ENCODE measurements at places on chromosomes 1 and 21.
A peak's percentile ranks its signal among the peaks of the same experiment; 100 is the strongest.

- no peak for DNase-seq
Measured at GRCh38 chr1:158353303-158354075, at the start of gene CD1E. Gene CD1E, plus strand, starts transcription at chr1:158353894. Its CDS starts 95 bp downstream, at chr1:158353989.

DNA sequence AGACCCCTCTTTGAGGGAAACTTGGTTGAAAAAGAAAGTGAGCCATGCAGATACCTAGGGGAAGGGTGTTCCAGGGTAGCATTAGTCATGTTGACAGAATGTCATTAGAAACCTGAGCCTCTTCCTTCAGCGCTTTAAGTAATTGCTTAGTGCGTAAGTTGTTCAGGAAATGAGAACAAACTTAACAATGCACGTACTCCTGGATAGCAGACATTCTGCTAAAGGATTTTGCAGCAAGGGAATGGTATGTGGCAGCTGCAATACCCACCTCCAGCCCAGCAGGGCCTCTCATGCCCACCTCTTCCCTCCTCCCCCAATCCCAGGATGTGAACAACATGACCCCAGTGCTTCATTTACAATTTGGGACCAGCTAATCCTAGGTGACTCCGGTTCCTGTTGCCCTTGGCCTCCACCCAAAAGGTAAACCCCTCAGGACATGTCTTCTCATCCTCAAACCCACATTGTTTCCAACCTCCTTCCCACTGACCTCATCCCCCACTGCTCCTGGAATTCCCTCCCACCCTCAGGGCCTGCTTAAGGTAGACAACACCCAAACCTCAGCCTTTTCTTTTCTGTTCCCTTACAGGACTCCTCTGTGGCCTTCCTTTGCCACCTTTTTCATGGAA is 98.0 kb upstream of the BCAR3 start:
- DNase-seq = no peak

GRCh38 chr1:185846672-185847444 is 112.7 kb downstream of the HMCN1 start:
- no peak for DNase-seq

DNA sequence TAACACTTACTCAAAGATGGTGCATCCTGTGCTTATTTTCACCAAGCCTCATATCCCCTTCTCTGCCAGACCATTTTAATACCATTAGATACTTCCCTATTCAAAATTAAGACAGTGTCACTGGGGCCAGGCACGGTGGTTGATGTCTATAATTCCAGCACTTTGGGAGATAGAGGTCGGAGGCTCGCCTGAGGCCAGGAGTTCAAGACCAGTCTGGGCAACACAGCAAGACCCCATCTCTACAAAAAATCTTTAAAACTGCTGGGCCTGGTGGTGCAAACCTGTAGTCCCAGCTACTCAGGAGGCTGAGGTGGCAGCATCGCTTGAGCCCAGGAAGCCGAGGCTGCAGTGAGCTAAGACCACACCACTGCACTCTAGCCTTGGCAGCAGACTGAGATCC is 28.2 kb downstream of the APP start:
- no peak for DNase-seq

- DNase-seq = peak; percentile 89
Measured at GRCh38 chr1:32273391-32274208, 18.3 kb upstream of the HDAC1 start.

- no peak for DNase-seq
Measured at GRCh38 chr1:58108783-58109182, 437.7 kb downstream of the OMA1 start.

DNA sequence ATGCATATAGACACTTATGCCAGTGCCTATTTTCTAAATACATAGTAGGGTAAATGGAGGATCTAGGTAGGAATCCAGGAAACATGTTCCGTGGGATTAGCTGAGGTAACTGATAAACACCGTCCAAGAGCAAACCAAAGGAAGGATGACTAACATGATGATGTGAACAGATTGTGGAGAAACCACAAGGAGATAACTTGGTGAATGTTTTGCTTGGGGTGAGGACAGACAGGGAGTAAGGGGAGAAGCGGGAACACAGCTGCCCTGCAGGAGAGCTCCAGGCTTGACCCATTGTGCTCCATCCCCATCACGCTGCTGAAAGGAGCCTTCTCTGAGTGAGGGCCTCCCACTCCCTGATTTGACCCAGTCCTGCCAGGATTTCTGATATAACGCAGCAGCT is 87.0 kb upstream of the ZC3H11B start:
- DNase-seq = no peak

- no peak for DNase-seq
Measured at GRCh38 chr1:84539972-84540371, 33.6 kb upstream of the GNG5 start.

GRCh38 chr1:1614204-1614953 is 921 bp upstream of the MIB2 start:
- peak; percentile 69 for DNase-seq

GRCh38 chr1:116020668-116021272 is 44.5 kb downstream of the SLC22A15 start:
- DNase-seq = peak; percentile 64

GRCh38 chr1:71039661-71040262 is 7.9 kb downstream of the PTGER3 start:
- DNase-seq = no peak

- no peak for DNase-seq
Measured at GRCh38 chr1:199472018-199472417, 555.5 kb upstream of the NR5A2 start.

DNA sequence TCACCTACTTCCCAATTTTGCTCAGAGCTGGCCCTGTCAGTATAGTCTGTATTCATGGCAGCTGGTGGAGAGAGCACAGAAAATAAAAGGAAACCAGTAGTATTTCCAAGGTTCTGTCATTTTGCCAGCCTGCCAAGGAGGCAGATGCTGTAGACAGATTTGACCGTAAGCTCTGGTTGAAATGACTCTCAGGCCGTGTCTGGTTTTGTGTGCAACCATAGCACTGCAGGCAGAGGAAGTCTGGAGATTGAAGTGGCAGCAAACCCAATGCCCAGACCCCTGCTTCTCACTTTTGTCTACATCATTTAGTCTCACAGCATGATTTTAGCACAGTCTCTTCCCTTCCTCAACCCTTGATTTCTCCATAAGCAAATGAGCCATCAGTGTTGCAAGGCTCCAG is 291.7 kb downstream of the PAPPA2 start:
- DNase-seq = no peak

DNA sequence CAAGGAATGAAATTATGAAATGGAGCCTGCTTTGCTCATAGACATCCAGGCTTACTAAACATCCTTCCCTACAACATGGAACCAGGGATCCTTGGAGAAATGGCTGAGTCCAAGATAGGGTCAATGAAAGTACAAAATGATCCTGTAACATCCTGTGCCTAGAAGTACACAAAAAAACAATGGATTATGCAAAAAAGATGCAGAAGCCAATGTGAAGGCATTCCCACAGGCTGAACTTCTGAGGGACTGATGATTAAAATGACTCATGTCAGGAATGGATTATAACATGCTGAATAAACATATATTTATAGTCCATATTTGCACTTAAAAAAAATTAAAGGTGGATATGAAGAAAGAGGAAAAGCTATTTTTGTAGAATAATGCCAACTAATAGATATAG is 10.4 kb upstream of the HOOK1 start:
- no peak for DNase-seq

- no peak for DNase-seq
Measured at GRCh38 chr21:14092834-14093560, 117.8 kb downstream of the LIPI start.

DNA sequence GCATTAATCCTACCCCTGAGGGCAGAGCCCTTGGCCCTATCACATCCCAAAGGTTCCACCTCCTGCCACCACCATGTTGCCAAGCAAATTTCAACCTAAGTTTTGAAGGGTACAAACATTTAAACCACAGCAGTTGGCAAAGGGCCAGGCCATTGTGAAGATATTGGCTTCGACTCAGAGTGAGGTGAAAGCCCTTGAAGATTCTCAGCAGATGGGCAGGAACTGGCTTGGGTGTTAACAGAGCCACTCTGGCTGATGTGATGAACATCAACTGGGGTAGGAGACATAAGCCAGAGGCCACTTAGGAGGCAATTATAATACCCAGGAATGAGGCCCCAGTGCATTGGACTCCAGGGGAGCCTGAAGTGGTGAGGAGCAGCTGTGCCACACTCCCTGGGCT is 207.7 kb upstream of the KAZN start:
- no peak for DNase-seq

DNA sequence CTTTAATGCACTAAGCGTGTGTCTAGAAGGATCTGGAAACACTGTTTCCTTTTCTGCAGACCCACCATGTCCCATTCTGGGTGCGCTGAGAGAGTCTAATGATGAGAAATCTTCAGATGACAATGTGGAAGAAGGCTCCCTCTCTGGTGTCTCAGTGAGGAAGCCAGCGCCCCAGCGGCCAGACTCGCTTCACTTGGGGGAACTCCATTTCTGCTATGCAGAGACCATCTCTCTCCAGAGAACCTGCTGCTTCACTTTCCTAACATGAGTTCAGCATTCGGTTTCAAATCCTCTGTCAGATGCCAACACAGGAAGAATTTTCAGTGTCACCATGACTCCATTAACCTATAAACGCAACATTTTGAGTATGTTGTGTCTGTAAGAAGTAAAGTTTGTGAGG is 121.8 kb downstream of the SYF2 start:
- DNase-seq = no peak

DNA sequence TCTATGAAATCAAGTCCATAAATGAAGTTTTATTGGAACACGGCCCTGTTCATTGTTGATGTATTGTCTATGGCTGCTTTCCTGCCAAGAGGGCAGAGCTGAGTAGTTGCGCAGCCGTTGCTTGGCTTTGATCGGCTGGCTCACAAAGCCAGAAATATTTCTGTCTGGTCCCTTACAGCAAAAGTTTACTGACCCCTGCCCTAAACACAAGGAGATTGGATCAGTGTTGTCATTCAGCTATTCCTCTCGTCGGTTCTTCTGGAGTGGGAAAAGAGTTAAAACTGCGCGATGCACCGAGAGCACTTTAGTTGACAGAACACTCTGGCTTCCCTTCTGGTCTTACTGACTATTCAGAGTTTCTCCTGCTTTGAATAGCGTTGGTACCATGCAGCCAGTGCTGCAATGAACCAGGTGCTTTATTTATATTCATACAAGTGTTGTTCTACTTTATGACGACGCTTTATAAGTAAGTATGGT is 868 bp downstream of the ZBTB40 start:
- peak; percentile 7 for DNase-seq

DNA sequence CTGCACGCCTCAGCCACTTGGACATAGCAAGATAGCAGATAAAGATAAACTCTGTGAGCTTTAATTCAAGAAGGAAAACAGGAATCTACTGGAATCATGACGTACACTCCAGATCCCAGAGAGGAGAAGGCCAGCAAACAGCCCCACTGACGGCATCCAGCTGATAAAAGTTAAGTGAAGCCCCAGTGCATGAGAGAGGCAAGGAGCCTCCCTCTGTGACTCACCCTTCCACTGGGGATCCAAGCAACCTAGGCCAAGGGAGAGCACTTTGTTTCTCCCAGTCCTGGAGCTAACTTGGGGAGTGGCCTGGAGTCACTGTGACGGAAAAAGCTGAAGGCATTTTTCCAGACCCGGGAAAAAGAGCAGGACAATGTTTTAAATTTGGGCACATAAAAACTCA is 270.0 kb downstream of the AKT3 start:
- no peak for DNase-seq

GRCh38 chr1:173329726-173330125 is 122.6 kb upstream of the TNFSF4 start:
- no peak for DNase-seq

GRCh38 chr1:111406321-111406768 is 21.2 kb downstream of the OVGP1 start:
- peak; percentile 50 for DNase-seq

GRCh38 chr1:170221031-170221430 is 75.3 kb downstream of the NTMT2 start:
- no peak for DNase-seq

GRCh38 chr1:9340864-9341263 is 48.2 kb downstream of the SPSB1 start:
- no peak for DNase-seq
